Epithelial cell of proximal tubule (primary cell): ENCODE measurements at places on chromosomes 1 and 21.

- DNase-seq: no peak
Observed at GRCh38 chr1:226479474-226479873, 69.1 kb upstream of the STUM start.

- no peak for DNase-seq
Observed at GRCh38 chr21:44319407-44320065, 19.7 kb downstream of the CFAP410 start.

DNA sequence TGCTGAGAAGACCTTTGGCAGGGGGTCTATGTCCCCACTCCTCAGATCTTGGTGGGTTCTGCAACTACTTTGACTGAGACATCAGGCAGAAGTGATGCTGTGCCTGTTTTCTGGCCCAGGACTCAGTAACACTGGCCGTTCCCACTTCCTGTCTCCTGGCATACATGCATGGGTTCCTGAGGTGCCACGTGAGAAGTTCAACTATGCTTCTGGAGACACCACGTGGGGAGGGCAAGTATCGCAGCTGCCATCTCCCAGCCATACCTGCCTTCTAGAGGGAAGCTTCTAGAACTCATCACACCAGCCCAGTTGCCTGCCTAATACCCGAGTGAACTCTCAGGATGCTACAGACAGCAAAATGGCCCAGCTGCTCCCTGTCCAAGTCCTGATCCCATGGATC is 65.8 kb downstream of the TRABD2B start:
- no peak for DNase-seq

DNA sequence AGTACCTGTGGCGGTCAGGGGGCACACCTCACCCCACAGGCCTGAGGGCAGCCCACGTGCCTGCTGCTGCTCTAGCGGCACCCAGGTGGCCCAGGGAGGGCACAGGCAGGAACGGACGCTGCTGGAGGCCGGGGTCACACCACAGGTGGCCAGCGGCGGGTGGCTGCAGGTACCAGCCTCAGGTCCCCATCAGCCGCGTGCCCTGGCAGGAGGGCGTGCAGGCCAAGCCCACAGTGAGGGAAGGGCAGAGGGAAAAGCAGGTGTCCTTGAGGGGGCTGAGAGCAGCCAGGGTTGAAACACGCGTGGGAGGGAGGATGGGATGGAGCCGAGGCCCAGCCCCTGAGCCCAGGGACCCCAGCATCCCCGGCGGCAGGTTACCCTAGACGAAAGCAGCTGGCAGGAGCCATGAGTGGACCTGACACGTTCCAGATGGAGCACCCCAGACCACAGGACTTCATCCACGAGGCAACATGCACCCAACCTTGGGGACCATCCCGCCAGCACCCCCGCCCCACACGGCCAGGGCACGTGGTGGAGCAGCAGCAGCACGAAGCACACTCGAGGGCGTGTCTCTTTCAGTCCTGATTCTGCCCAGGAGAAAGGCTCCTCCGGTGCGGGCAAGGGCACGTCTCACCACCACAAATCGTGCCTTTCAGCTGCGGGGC is 3.7 kb downstream of the SLC19A1 start:
- no peak for DNase-seq
